ENCODE measurements at places on chromosomes 5 and 9.

- no peak for DNase-seq
Measured at GRCh38 chr5:59557572-59557971, 336.0 kb downstream of the PDE4D start.

GRCh38 chr9:108787690-108788048, 68.1 kb downstream of the ACTL7B start:
- no peak for DNase-seq

- no peak for DNase-seq
Measured at GRCh38 chr5:142422429-142422828, 97.6 kb upstream of the SPRY4 start.

DNA sequence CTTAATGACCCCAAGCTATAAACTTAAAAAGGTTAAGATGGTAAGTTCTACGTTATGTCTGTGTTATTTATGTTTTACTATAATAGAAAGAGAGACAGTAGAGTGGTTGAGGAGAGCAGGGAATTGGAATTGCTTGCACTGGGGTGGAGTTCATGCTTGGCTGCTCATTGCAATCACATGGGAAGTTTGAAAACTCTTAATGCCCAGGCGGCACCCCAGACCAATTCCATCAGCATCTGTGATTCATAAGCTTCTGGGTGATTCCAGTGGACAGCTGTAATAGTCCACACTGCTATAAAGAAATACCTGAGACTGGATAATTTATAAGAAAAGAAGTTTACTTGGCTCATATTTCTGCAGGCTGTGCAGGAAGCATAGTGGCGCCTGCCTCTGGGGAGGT, 323.9 kb upstream of the MSX2 start:
- no peak for DNase-seq

- DNase-seq, result no peak
Measured at GRCh38 chr9:34124099-34124498, 2.4 kb downstream of the DCAF12 start.
